ENCODE measurements at places on chromosomes 6 and 20. TPM values are rescaled to one million over a fixed set of nuclear protein-coding genes. Genes with fewer than 3 reads are reported as not detected.

The MLIP gene
- not detected for total RNA-seq

The OR2B6 gene
- total RNA-seq = not detected

The CD93 gene
- 4.6 TPM for total RNA-seq

The CGA gene
- not detected for total RNA-seq

The PRDM13 gene
- total RNA-seq = not detected

The OR2H2 gene
- not detected for total RNA-seq

The MRPS18B gene
- 20.4 TPM for total RNA-seq

The APOM gene
- 3.6 TPM for total RNA-seq

The RIPPLY2 gene
- not detected for total RNA-seq

The WFDC12 gene
- total RNA-seq = not detected

The POM121L2 gene
- not detected for total RNA-seq

The HRH3 gene
- total RNA-seq = not detected

The TCF21 gene
- not detected for total RNA-seq

The KIAA0408 gene
- 0.64 TPM for total RNA-seq

The DNAJC5 gene
- 45.4 TPM for total RNA-seq

The CCN2 gene
- total RNA-seq = not detected

Measured in naive thymus-derived CD4-positive, alpha-beta T cell (primary cell).